ENCODE measurements at places on chromosomes 1 and 21. TPM values are rescaled to one million over a fixed set of nuclear protein-coding genes. Genes with fewer than 3 reads are reported as not detected.

- no peaks in the 10 kb centered on the region for H3K36me3 ChIP-seq
- H3K4me3 ChIP-seq, result no peak overlapping the region
- DNase-seq, result no peak
- H3K27me3 ChIP-seq, result no peaks in the 10 kb centered on the region
These were observed 96.5 kb downstream of the LRRC53 start for GRCh38 chr1:74415935-74416334.

SPRR1A gene
- total RNA-seq, result not detected

DNA sequence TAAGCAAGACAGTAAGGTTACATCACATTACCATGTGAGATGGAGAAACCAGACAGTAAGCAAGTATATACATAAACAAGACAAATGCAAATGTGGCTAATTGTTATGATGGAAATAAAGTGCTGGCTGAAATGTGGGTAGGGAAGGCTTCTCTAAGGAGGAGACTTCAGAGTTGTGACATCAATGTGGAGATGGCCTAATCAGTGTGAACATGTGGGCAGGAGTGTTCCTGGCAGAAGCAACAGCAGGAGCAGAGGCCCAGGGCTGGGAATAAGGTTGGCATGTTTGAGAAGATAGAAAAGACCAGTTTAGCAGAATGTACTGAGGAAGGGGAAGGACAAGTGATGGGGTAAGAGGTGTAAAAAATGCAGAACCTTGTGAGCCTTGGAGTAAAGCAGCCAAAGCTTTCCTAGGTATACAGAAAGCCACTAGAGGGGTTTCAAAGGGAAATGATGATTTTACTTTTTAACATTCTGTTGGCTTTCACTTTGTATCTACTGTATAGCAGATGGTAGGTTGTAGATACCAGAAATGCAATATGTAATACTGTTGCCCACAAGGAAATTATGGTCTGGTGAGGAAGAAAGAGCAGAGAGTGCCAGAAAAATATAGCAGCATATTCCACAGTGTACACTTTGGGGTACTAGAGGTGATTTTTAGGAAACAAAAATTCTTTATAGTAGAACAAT, 197.4 kb downstream of the FGGY start:
- no peaks in the 10 kb centered on the region for H3K27me3 ChIP-seq
- DNase-seq, result no peak
- peak overlapping the region; percentile 27 for H3K27ac ChIP-seq
- no peak overlapping the region for H3K4me3 ChIP-seq
- H3K36me3 ChIP-seq, result no peaks in the 10 kb centered on the region
- peaks cover 11% of the 10 kb centered on the region for H3K4me1 ChIP-seq

DNA sequence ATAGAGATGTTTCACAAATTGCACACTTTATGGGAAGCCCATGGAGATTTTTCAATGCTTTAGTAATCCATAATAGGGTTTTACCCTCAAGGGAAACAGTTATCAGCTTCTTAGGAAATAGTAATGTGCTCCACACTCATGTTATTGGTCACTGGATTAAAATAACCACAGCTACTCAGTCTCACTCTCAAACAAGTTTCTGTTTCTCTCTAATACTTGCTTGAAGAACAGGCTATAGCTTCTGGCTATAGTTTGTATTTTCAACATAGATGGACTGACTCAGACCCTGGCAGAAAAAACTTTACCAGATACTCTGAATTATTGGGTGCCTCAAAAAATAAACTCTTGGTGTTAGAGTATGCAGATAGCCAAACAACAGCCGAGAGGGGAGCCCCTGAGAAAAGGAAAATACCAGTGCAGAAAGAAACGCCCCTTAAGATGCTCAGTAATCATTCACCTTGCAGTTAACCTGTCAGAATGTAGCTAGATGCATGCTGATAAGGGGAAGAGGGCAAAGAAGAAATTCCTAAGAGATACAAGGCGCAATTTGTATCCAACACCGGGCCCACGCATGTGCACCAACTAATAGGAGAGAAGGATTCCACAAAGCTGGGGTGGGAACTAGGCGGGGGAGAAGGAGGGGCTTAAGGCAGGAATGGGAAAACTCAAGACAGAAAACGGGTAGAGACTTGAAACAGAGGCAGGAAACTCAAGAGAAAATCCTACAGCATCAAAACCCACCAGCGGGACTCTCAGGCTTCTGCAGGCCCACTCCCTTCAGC, 30.4 kb upstream of the PDE4B start:
- no peaks in the 10 kb centered on the region for H3K36me3 ChIP-seq
- no peak overlapping the region for H3K4me3 ChIP-seq
- no peak overlapping the region for H3K27ac ChIP-seq
- peak; percentile 4 for DNase-seq

- no peaks in the 10 kb centered on the region for H3K36me3 ChIP-seq
- H3K27ac ChIP-seq, result no peak overlapping the region
- no peak overlapping the region for H3K4me3 ChIP-seq
- H3K4me1 ChIP-seq, result peaks cover 10% of the 10 kb centered on the region
- H3K27me3 ChIP-seq, result no peaks in the 10 kb centered on the region
These were observed 3.9 kb upstream of the CD58 start for GRCh38 chr1:116574581-116575291.

- H3K4me3 ChIP-seq, result no peak overlapping the region
- DNase-seq, result no peak
- H3K27me3 ChIP-seq, result no peaks in the 10 kb centered on the region
- H3K4me1 ChIP-seq, result no peaks in the 10 kb centered on the region
- H3K36me3 ChIP-seq, result no peaks in the 10 kb centered on the region
These were observed 51.3 kb downstream of the MAST2 start for GRCh38 chr1:45854724-45855123.

PPFIA4 gene
- 1.1 TPM for total RNA-seq

INSRR gene
- total RNA-seq, result not detected

Measured in hepatocyte (in vitro differentiated cells).